Fibroblast of skin of left quadriceps (primary cell): ENCODE measurements at places on chromosomes 5 and 9.

DNA sequence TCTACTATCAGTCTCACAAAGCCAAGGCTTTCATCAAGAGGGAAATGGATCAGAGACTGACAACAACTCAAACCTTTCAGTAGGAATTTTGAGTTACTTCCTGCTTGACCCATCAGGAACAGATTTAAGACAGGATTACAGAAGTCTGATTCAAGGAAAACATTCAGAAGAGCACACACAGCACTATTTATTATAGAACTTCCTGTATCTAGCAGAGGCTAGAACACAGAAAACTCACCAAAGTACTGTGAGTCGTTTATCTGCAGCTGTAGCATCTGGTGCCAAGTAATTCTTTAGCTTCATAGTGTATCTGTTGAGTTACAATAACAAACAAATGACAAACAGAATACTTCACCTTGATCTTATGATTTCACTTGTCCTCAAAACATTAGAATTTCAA lies 13.8 kb downstream of the LEAP2 start:
- DNase-seq = no peak

GRCh38 chr5:77630114-77630680 lies 8.3 kb downstream of the OTP start:
- no peak for DNase-seq

- DNase-seq = no peak
Observed at GRCh38 chr5:66717455-66718373, 121.5 kb downstream of the MAST4 start.

- no peak for DNase-seq
Observed at GRCh38 chr5:14144586-14145434, 1.7 kb downstream of the TRIO start.

DNA sequence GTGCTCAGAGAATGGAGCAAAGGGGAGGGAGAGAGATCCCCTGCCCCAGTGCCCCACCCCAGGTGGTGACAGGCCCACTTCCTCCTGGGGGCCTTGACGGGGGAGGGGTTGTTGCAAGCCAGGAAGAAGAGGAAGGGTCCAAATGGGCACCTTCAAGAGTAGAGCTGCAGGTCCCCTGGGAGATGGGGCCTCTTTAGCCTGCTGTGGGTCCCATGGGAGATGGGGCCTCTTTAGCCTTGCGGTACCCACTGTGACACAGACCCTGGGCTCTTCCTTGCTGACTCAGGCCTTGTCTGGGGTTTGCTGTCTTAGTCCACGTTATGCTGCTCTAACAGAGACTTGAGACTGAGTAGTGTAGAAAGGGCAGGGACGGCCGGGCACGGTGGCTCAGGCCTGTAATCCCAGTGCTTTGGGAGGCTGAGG lies 9.6 kb upstream of the TOR4A start:
- no peak for DNase-seq

DNA sequence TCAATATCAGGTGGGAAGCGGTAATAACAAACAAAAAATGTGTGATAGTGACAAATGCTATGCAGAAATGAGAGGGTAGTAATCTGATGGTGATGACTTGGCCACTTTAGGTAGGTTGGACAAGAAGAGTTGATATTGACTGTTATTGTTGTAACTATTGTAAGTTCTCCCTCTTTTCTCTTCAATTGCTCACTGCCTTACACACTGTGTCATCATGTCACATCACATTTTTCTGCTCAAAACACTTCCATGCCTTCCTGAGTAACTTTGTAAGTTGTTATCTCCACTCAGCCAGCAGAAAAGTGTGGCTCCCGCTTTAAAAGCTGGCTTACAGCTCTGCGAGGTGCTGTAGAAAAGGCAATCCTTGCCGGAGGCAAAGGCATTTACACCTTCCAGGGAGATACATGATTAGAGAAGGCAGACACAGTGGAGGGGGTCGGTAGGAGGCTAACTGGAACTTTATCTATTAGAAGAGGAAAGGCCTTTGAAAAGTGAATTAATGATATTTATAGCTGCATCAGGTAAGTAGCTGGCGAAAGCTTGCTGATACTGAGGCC lies 85.2 kb upstream of the CLINT1 start:
- DNase-seq = no peak

DNA sequence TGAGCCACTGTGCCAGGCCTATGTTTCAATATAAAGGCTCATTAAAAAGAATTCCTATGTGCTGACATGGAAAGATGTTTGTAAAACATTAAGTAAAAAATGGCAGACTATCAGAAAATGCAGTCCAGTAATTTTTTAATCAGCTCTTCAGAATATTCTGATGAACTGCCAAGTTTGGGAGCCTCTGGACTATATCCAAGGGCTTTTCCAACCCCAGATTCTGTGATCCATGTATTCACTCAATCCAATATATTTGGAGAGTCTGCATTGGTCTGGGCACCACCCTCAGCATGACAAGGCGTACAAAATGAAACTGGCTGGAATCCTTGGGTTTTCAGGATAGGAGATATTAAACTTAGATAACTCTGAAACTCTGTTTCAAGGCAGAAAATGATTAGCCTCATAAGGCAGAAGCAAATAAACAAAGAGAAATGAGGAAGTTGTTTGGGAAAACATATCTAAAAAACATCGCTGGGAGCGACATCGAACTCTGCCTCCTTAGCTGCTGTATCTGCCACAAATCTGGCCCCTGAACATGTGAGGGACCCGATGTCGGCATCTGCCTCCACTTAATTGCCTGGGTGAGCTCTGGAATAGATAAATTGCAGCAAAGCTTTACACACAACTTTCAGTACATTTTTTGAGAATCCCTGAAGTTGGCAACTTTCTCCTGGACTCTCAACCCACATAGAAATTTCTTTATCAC lies 14.4 kb downstream of the PDE6A start:
- DNase-seq = no peak

DNA sequence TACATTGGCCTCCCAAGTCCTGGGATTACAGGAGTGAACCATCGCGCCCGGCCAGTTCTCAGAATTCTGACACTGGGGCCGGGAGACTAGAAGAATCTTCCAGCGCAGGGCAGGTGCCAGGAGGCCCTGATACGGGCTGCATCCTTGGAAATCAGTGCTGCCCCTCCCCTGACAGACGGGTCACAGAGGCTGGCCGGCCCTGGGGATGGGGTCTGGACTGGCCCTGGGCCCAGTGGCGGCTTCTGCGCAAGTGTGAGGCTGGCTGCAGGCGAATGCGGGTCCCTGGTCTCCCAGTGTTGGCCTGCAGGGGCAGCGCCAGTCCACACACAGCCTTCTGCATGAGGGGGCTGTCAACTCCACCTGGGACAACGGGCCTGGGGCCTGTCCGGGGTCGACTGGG lies 831 bp upstream of the TBC1D9B start:
- DNase-seq = no peak

DNA sequence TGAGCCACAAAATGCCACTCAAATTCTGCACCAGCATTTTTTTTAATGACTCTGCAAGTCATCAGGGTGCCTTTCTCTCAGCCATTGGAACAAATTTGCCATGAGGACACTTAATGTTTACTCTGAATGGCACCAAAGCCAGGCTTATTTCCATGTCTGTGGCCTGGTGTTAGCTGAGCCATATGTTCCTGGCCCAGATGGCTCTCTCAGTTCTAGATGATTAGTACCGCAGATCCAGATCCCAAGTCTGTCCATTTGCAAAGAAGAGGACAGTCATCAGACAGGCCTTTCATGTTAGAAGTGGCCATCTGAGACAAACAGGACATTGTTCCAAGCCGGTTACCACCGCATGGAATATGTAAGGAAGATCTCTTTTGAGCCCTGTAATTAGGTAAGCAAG lies 70.3 kb downstream of the INSYN2B start:
- no peak for DNase-seq

GRCh38 chr5:34550964-34551363 lies 105.2 kb upstream of the RAI14 start:
- no peak for DNase-seq

DNA sequence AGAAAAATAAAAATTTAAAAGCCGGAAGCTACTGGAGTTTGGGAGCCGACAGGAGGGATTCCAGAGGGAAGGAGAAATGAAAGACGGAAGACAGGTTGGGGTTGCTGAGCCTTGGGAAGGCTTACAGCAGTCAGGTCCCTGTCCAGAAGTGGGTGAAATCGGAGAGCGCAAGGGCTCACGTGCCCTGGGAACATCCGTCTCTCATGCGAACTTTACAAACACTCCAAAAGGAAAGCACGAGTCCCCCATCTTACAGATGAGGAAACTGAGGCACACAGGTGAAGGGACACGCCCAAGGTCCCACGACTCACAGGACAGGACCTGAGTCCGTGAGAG lies 347 bp upstream of the OLFML2A start:
- DNase-seq = no peak

DNA sequence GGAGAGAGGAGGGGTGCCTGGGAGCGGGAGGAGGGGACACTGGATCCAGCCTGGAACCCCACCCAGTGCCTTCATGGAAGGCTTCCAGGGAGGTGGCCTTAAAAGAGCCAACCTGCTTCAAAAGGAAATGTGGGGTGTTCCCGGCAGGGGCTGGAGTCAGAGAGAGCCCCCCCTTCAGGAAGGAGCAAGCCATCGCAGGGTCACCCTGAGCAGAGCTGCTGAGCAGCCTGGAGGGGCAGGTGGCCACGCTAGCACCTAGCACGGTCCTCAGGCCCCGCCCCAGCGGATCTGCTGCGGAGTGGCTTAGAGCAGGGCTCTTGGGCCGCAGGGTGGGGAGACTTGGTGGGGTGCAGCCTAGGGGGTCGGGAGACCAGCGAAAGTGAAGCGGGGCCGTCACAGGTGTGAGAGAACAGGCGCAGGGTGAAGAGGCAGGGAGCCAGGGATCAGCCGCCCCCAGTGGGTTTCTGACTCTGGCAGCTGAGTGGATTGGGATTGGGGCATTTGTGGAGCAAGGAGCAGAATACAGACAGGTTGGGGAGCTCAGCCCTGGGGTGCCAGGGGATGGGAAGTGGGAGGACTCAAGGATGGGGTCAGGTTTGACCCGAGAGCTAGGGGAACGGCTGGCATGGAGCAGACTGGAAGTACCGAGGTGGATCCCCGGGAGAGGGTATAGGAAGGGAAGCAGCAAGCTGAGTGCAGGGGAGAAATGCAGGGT lies 1.5 kb downstream of the LCN2 start:
- no peak for DNase-seq

GRCh38 chr5:5141625-5142525 lies 1.7 kb downstream of the ADAMTS16 start:
- DNase-seq = peak; percentile 22

DNA sequence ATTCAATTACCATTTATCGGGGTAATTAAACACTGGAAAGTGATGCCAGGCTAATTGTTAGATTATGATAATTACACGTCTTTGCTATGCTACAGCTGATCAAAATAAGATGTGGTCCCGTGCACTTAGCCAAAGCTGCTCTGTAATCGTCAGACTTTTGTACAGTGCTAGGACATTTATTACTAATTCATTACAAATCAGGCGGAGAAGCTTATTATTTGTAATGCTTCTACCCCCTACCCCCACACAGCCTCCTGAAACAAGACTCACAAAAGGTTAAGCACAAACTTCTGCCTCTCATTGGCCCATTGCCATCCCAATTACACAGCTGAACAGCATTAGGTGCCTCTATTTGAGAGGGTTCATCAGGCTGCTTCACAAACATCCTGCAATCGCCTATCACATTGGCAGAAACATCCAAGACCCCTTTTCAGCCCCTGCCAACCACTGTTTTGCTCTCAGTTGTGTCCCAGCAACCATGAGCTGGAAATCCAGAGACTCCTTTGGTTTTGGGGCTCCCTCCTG lies 232.7 kb downstream of the EFNA5 start:
- DNase-seq = no peak

DNA sequence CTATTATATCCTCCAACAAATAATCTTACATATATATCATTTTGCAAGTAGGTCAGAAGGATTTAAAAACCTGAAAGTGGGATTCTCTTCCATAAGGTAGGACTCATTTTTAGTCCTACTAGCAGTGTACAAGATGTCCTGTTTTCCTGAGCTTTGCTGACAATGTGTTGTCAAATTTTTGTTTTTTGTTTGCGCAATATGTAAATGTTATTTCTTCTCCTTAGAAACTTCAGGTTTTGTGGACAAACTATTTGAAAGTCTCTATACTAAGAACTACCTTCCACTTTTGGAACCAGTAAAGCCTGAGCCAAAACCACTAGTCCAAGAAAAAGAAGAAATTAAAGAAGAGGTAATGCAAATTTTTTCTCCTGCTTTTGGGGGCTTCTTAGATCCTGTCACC lies 19.8 kb downstream of the RBM27 start:
- no peak for DNase-seq

- DNase-seq = no peak
Observed at GRCh38 chr9:75372499-75373268, 284.4 kb downstream of the OSTF1 start.

DNA sequence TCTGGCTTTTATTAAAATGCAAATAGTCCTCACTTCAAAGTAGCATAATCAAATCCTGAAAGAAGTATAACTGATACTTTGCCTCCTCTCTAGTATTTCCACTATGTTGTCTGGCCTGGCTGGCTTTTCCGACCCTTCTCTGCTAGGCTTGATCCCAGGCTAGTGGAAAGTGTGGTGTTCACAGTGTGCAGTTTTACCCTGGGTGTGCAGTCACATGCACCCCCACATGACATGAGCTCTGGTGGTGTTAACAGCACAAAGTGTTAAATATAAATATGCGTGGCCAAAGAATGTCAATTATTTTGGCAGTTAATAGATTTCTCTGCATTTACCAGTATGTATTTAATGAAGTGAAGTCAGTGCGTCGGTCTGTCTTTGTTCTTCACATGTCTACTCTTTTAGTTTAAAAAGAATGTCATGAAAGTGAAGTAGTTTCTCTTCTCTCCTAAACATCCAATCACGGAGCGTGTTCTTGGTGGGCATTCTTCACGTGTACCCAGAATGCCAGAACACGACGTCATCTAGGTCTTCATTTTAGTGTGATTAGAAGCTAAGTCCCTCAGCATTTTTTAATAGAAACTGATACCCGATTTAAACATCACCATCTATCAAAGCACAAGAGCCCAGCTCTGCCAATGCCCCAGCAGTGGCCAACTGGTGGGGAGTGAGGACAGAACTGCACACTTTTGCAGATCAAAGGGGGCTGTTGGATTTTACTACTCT lies 286.4 kb downstream of the FANCC start:
- no peak for DNase-seq

DNA sequence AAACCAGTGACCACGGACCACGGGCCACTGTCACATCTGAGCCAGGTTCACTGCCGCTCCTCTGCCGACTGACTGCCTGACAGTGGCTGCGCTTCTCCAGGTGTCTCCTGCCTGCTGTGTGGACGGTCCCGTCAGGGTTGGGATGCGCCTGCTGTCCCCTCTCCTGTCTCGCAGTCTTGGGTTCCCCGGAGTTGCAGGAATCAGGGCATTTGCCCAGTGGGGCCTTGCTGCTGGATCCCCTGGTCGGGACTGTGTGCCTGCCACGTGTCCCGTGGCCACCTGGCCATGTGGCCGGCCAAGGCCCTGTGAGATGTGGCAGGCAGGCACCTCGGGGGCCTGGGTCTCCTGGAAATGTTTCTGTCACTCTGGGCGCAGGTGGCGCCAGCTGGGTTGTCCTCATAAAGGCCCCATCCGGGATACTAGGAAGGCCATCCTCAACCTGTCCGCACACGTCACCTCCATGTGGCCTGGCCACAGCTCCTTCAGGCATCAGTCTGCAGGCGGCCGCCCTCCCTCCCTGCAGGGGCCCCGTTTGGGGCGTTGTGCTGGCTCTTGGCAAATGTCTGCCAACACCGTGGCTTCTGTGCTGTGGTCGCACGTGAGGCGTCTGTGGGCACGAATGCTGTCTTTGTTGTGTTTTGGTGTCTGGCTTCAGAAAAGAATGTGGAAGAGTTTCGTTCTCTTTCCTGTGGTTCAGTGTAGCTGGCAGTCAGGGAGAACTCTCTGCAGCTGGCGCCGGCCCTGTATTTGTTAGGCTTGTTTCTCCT lies 6.4 kb upstream of the TOR4A start:
- no peak for DNase-seq
